Pulmonary artery endothelial cell (primary cell): ENCODE measurements at places on chromosomes 5 and 9. TPM values are rescaled to one million over a fixed set of nuclear protein-coding genes. Genes with fewer than 3 reads are reported as not detected.

DNA sequence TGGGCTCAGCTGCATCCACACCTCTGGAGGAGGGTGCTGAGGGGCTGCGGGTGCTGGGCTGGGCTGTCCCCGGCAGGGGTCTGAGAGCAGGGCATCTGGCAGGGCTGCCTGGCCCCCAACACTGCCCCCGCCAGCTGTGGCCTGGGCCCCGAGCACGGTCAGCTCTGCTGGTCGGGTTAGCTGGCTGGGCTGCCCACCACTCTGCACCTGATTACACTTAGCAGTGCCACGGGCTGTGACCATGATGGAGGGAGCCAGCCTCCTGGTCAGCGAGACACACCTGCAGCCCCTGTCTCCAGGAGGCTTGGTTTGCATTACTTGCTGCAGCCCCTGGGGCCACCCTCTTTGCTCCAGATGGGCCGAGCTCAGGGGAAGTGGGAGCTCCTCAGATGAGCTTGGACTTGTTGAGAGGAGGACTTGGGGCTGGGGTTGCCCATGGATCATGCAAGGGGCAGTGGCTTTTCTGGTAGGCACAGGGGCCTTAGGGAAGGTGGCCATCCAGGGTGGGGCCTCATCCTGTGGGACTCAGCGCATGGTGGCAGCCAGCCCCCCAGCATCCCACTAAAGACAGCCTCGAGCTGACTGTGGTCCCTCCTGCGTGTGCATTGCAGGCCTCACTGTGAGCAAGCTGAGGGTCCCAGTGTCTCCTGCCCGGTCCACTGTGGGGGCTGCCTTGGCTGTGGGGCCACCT lies 132.0 kb upstream of the FAM120A start:
- no peak for DNase-seq

DNA sequence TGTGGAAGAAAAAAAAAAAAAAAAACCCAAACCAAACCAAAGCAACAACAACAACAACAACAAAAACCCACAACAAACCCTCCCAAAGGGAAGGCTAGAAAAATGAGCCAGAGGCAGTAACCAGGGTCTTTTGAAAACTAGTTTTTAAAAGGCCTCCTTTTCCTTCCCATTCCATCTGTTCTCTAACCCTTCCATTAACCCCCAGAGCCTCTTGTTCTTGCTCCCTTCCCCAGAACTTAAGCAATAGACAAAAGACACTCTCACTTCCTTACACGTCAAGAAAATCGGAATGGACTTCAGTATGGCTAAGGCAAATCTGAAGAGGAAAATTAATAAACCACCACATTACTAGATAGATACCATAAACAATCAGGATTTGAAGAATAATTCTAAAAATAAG lies 292.8 kb downstream of the ARL15 start:
- no peak for DNase-seq

Gene DDX4
- not detected in 2 replicates for total RNA-seq

DNA sequence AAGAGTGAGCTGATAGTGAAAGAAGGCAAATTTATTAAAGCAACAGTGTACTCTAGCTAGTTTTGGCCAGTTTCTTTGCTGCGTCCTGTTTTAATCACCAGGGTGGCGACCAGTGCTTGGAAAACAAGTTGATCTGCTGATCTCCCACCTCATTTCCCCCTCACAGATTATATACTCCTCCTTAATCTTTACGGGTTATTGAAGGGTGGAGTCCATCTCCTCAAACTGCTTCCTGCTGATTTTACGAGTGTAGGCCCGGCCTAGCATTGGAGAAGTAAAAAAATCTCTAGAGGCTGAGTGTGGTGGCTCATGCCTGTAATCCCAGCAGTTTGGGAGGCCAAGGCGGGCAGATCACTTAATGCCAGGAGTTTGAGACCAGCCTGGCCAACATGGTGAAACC lies 14.0 kb upstream of the CFAP95 start:
- DNase-seq: no peak

GRCh38 chr5:136032564-136032963 lies 3.8 kb downstream of the TGFBI start:
- DNase-seq: no peak

GRCh38 chr9:35974800-35975199 lies 16.8 kb upstream of the OR2S2 start:
- DNase-seq: no peak

Gene HAND1
- total RNA-seq: 0.07 TPM in 1 of 2 replicates, not detected in the other

DNA sequence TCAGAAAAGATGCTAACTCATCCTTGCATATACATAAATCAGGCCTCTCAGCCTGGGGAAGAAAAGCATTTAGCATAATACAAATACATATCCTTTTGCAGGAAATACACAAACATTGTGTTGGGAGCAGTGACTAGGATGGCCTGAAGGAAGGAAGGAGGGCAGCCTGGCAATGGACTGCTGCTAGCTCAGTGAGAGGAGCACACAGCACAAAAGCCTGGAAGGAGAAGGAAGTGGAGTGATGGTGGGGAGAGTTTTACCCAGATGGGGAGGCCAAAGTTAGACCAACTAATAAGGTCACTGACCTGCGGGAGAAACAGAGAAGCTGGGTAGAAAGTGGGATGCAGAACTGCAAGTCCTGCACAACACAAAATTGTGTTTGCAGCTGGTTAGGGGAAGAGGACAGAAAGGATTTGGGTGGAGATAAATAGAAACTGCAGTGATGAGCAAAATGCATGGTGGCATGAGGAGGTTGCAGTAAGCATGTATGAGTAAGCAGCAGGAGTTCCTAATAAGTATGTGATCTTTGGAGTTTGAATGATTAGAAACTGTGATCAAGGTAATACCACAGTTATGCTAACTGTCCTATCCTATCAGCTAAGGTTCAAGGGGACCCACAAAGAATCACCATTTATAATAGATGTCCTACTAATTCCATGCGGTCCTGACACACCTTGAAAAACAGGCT lies 39.5 kb downstream of the SEMA6A start:
- DNase-seq: no peak

DNA sequence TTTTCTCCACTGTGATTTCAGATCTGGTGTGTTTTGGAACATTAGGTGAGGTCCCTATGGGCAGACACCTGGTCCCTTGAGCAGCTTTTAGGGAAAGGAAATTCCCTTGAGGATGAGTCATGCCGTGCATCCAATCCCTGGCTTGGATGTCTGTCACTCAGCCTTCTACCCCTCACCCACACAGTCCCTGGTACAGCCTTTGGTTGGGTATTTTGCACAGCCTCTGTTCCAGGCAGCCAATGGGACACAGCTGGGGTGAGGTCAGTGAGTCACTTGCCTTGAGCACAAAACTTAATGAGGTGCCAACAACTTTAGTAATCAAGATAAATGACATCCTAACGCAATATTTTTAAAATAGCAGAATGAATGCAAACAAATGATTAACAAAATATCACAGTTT lies 22.7 kb upstream of the SVEP1 start:
- no peak for DNase-seq

- no peak for DNase-seq
Observed at GRCh38 chr5:58255970-58256369, 203.9 kb downstream of the PLK2 start.

DNA sequence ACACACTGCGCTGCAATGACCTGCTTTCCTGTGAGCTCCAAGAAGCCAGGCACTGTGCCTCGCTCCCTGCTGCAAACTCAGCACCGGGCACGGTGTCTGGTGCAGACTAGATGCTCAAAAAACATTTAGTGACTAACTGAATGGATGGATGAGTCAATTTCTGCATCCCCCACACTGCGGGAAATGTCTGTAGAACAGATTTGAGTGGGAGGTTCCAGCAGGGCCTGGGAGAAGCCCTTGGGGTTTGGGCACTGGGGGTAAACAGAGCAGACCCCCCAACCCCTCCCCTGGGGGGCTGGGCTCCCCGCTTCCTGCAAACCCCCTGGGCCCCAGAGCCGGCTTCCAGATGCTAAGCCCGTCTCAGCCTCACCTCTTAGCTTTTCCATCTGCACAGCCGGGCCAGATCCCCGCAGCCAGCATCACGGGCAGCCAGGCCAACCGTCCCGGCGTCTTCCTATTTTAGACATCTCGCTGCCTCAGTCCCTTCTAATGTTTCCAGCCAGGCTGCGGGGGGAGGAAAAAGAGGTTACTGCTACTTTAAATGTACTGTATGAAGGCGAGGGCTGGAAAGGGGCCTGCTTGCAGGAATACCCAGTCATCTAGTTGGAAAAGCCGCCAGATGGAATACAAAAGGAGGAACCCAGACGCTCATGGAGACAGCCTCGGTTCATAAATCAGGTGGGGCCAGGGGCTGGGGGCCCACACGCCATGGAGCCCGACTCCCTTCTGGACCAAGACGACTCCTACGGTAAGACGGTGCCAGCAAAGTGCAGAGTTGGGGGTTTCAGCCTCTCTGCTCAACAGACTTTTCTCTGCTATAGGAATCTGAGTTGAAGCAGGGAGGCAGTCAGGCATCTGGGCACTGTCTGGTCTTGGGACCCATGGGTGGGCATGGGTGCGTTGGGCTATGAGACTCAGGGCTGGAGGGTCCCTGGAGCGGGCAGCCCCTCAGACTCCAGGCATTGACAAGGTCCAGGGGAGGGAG lies 67.1 kb upstream of the GGTA1 start:
- DNase-seq: no peak

Gene LRRC70
- total RNA-seq: 22.2 and 37.8 TPM in 2 replicates

- no peak for DNase-seq
Observed at GRCh38 chr5:139787257-139787567, 8.4 kb upstream of the PSD2 start.

Gene SPACA9
- 1.6 TPM in 2 replicates for total RNA-seq

DNA sequence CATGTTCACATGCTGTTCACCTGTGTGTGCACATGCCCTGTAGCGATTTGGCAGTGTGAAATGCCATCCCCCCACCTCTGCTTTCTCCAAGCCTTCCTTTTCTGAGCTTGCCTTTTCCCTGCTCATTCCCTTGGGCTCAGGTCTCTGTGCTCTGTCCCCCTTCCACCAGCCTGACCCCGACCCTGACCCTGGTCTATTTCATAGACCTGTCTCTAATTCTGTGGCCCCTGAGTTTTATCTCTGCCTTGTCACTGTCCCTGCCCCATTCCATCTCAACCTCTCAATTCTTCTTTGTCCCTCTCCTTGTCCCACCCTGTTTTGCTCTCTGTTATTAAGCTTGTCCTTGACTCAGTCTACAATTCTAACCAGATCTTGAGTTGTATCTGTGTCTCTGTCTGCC lies 735 bp downstream of the ARAP3 start:
- DNase-seq: no peak
